ENCODE measurements at places on chromosomes 12 and 14. TPM values are rescaled to one million over a fixed set of nuclear protein-coding genes. Genes with fewer than 3 reads are reported as not detected.

Gene NDUFA9
- 155 TPM for polyA plus RNA-seq

Gene LTBR
- polyA plus RNA-seq: 22.8 TPM

Gene CCDC91
- polyA plus RNA-seq: 32.1 TPM

- DNase-seq: no peak
Observed at GRCh38 chr12:81274637-81275529, 197.0 kb downstream of the ACSS3 start.

- DNase-seq: no peak
Observed at GRCh38 chr14:33986804-33987203, 35.9 kb upstream of the EGLN3 start.

DNA sequence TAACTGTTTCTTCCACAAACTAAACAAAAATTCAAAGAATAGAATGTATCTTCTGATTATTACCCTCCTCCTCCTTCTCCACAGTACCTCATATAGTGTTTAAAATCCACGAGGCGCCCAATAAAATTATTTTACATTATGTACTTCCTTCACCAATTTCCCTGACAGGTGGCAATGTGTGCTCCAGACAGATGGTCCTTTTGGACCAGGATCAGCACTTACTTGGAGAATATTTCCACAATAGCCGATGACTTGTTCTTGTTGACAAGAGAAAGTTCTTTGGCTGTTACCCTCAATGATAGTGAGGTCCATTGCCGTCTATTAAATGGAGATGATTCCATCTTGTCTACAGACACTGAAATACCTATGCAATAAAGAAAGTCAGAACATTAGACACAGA is 34.9 kb downstream of the LIMA1 start:
- no peak for DNase-seq

GRCh38 chr12:101925361-101925760 is 48.0 kb downstream of the DRAM1 start:
- peak; percentile 69 for DNase-seq

DNA sequence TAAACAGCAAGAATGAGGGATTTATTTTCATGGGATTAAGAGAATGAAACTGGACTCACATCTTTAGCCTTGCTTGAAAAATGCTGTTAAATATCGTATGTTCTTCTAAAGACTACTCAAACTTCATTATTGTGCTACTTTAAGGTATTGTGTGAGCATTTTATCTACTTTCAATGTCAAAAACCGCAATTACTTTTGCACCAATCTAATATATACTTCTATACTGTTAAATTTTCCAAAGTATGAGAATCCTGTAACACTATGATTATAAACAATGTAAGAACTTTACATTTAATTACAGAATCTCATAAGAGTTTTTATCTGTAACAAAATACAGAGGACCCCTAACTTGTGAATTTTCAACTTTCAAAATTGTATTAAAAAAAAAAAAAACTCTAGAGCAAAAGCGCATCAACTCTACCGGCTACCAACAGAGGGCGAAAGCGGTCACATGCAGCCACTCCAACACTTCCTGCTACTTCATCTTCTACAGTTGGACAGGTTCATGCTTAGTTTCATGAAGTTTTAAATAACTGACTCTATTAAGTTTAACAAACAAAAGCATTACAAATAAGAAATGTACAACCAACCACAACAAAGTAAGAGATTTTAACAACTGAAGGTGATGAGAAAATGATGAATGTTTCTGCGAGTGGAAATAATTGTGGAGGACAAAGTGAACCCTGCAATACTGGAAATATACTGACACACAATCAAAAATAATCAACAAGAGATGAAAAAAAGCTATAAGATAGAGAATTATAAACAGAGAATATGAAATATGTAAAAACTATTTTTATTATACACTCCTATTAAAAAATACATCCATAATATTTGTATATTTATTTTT is 210.9 kb downstream of the MED13L start:
- DNase-seq: no peak

Measured in heart left ventricle (tissue), 16 donors.